ENCODE measurements at places on chromosomes 1 and 21. TPM values are rescaled to one million over a fixed set of nuclear protein-coding genes. Genes with fewer than 3 reads are reported as not detected.

ATP1A2 gene
- 280 TPM for total RNA-seq

SH3D21 gene
- total RNA-seq = 1.5 TPM

C2CD4D gene
- total RNA-seq = not detected

TSPAN1 gene
- total RNA-seq = 1.1 TPM

SPOCD1 gene
- total RNA-seq = 2.9 TPM

OR2T35 gene
- total RNA-seq = not detected

HOOK1 gene
- total RNA-seq = 4.7 TPM

CD160 gene
- not detected for total RNA-seq

DNAI4 gene
- 7.0 TPM for total RNA-seq

S100A12 gene
- total RNA-seq = 5.0 TPM

PPFIA4 gene
- 36.9 TPM for total RNA-seq

NHLH1 gene
- not detected for total RNA-seq

RCAN1 gene
- 48.5 TPM for total RNA-seq
